ENCODE measurements at places on chromosomes 11 and 22.

- no peak for DNase-seq
Observed at GRCh38 chr11:20197881-20198280, 37.6 kb upstream of the DBX1 start.

GRCh38 chr11:74321487-74322188 is 10.2 kb upstream of the P4HA3 start:
- DNase-seq: peak; percentile 44

GRCh38 chr11:99584830-99585229 is 564.1 kb downstream of the CNTN5 start:
- no peak for DNase-seq

DNA sequence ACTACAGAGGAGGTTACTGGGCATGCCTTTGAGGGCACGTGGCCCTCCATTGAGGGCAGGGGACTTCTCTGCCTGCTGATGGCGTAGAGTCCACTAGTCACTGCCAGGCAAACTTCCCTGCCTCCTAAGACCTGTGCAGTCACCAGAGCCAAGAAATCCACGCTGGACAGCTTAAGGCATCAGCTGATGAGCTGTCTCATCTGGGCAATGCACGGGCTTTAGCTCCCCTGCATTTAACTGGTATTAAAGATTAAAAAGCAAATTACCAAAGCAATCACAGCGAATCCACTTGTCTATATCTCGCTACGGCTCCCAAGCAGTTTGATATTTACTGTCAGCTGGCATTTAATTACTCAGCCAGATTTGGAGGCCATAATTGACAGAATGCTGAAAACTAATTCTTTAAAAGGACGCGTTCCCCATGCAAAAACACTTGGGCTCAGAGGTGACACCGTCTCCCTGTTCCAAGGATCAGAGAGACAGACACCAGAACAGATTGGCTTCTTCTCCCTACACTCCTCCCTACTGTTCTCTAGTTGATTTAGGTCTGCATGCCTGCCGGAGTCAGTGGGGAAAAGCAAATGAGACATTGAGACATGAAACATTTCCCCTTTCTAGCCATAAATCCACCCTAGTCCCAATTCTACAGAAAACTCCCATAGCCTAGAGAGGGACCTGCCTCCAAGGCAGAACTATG is 68.5 kb downstream of the SPATA19 start:
- no peak for DNase-seq

- no peak for DNase-seq
Observed at GRCh38 chr22:24420977-24421343, 6.4 kb upstream of the ADORA2A start.

- no peak for DNase-seq
Observed at GRCh38 chr11:69697861-69698260, 6.0 kb downstream of the FGF19 start.

DNA sequence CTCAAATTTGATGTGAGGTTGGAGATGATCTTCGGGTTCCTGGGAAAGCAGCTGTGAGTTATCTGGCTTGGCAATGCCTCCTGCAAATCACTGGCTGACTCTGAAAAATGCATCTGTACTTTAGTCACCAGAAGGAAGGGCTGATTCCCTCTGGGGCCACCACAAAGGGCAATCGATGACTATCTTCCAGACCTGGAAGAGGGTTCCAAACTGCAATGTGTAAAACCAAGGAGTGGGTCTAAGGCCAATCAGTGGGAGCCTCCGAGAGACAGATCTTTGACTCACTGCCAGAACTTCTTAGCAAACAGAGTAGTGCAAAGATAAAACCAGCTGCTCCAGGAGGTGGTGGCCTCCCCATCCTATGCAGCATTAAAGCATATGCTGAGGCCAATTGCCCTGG is 29.1 kb upstream of the PAK1 start:
- peak; percentile 67 for DNase-seq

- DNase-seq: no peak
Observed at GRCh38 chr22:43592476-43592875, 180.7 kb downstream of the MPPED1 start.

GRCh38 chr22:28116219-28116673 is 197.2 kb upstream of the PITPNB start:
- peak; percentile 87 for DNase-seq

- DNase-seq: peak; percentile 73
Observed at GRCh38 chr11:9219572-9219971, 45.6 kb downstream of the DENND5A start.

- no peak for DNase-seq
Observed at GRCh38 chr22:42285604-42286003, 15.2 kb upstream of the TCF20 start.

GRCh38 chr22:35443790-35444684 is 44.1 kb downstream of the MCM5 start:
- DNase-seq: no peak

DNA sequence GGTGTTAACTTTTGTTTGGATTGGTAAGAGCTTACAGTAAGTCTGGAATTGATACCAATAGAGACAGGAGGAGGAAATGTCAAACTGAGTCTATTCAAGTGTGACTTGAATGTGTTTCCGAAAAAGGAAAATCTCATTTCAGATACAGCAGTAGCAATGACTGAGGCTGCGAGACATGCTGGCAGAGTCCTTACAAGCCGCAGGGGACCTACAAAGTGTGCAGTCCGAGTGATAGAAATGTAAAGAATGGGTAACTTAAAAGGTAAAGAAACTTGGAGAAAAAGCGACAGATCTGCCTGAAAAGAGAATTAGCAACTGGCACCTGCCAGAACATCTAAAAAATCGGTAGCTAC is 444 bp downstream of the CWF19L2 start:
- DNase-seq: peak; percentile 14

DNA sequence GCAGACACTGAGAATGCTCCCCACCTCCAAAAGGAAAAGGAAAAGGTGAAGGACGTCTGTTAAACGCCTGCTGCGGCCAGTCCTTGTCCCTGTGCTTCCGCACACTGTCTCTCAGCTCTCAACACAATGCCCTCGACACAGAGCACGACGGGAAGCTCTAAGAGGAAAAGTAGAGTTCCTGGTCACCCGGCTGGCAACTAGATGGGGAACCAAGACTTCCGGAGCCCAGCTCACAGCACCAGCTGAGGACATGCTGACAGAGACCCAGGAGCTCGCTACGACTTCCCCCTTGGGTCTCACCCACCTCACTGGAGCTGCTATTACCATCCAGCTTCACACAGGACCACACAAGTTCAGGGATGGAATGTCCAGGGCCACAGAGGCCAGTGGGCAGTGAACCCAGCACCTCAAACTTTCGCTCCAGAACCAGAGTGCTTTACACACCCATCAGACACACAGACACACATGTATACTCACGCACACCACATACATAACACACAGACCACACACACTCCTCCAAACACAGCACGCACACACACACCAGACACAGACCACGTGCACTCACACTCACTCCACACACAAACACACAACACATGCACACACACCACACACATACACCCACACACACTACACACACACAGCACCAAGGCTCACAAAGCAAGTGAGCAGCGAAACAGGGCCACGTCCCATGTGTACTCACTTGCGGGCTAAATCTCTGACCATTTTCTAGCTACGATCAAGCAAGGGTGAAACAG is 9.6 kb downstream of the SULT4A1 start:
- DNase-seq: no peak

DNA sequence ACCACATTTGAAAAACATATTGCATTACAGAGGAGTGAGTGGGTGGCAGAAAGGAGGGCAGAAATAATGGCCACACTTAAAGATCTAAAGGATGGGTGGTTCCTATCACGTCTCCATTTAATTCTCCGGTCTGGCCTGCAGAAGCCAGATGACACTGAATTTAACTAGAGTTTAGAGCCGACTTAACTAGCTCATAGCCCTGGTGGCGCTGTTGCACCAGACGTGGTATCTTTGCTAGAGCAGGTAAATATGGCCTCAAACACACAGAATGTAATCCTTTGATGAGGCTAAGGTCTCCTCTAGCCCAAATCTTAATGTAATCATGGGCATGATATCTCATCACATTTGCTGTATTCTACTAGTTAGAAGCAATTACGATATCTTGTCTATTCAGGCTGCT is 51.5 kb upstream of the GAL start:
- DNase-seq: peak; percentile 37

- peak; percentile 50 for DNase-seq
Observed at GRCh38 chr11:10208131-10208575, 85.9 kb downstream of the SBF2 start.

DNA sequence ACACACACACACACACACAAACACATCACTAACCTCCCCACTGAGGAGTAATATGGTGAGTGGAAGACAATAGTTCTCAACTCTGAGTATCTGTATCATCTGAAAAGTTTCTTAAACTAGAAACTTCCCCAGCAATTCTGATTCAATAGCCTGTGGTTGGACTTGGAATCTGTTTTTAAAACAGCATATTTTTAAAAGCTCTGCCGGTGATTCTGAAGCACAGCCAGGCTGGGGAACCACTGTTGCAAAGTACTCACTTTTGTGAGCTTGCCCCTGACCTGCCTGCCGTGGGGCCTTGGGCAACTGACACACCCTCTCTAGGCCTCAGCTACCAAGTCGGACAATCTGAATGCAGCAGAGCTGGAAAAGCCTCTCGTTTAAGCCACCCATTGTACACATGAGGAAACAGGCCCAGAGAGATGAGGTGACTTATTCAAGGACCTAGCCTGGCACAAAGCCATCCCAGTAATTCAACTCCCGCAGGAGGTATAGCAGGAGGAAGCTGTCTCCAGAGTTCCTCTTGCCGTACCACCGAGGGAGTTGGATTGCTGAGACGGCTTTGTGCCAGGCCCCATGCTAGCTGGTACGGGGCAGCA is 8.9 kb downstream of the SLC15A3 start:
- no peak for DNase-seq

- DNase-seq: peak; percentile 87
Observed at GRCh38 chr11:130827451-130828377, 88.6 kb downstream of the SNX19 start.

DNA sequence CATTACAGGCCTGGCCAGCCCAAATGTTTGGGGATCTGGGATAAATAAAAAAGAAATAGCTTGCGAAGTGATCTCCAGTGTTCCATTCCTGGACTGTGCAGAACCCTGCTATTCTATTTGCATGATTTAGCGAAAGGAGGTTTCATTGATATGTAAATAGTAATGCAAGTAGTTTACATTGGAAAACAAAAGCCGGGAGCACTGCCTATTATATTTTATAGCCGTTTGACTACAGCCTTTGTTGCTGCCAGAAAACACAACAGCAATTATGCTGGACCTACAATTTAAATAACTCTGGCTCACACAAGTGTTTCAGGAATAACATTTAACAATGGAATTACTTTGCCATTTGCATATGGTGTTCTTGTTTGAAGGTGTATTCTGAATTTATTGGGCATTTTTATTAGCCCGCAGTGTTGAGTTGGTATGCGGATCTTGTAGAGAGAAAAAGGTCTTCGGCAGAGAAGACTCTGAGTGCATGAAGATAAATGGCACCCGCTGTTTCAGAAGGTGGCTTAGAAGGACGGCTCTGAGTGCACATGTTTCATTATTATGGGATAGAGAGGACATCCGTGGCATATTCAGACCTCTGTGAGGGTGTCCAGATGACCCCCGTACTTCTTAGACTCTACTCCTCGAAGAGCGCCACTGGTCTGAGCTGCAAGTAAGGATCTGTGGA is 315.0 kb downstream of the BRD1 start:
- DNase-seq: no peak

DNA sequence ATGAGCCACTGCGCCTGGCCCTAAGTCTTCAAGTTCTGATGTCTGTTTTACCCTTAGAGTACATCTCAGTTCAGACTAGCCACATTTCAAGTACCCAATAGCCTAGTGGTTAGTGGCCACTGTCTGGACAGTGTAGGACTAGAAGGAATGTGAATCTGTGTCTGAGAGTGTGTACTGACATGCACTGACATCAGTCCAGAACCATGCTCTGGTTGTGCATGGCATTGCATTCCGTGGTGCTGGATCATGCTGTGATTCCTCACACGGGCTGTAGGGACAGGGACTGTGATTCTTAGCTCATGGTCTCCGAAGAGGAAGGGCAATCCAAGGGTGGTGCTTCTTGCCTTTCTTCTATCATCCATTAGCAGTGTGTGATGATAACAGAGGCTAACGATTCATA is 41.1 kb downstream of the AMOTL1 start:
- DNase-seq: peak; percentile 43

DNA sequence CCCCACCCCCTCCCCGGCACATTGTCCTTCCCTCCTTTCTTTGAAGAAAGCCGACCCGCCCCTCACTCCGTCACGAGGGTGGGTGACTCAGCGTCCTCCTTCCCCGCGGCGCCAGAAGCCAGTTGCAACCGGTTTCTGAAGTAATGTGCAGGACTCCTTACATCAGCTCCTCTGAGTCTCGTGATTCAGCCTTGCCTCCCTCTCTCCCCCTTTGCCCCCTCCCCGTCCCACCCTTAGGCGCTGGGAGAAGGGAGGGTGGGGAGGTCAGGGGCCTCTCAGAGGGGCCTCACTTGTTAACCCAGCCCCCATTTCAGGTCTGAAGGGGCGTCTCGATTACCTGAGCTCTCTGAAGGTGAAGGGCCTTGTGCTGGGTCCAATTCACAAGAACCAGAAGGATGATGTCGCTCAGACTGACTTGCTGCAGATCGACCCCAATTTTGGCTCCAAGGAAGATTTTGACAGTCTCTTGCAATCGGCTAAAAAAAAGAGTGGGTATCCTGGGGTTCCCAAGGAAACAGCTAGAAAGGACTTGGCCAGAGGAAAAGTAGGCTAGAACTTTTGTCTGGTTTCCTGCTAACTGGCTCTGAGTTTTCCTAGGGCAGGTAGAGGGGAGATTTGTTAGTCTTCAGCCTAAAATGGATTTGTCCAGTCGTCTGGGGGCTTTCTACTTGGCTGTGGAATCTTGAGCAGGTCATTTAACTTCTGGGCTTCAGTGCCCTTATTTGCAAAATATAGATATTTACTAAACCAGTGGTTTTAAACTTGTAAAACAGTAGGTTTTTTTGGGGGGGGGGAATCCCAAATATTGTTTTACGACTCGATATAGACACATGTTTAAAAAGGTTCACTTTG is 1.1 kb downstream of the SLC3A2 start:
- peak; percentile 96 for DNase-seq

- DNase-seq: no peak
Observed at GRCh38 chr22:38309614-38310517, 7.4 kb downstream of the CSNK1E start.

DNA sequence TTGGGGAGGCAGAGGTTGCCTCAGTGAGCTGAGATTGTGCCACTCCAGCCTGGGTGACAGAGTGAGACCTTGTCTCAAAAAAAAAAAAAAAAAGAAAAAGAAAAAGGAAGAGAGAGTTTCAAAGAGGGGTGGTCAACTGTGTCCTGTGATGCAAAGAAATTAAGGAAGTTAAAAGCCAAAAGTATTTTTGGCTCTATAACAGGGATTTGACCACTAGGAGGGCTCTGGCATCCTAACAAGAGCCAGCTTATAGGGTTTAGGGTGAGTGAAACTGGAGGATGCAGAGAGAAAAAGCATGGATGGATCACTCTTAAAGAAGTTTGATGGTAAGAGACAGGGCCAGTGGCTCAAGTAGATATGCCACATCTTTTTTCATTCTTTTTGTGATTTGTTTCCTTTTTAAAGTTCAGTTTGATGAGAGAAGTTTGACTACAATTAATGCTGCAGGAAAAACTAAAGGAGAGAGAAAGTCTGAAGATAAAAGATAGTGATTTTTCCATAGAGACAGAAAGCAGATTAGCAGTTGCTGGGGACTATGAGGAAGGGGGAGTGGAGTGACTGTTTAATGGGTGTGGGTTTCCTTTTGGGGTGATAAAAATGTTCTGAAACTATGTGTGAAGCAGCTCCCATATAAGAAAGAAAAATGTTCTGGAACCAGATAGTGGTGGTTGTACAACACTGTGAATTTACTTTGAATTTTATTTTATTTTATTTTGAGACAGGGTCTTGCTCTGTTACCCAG is 11.1 kb upstream of the MICAL2 start:
- no peak for DNase-seq
